Endodermal cell (in vitro differentiated cells): ENCODE measurements at places on chromosomes 7 and 10. TPM values are rescaled to one million over a fixed set of nuclear protein-coding genes. Genes with fewer than 3 reads are reported as not detected.

DNA sequence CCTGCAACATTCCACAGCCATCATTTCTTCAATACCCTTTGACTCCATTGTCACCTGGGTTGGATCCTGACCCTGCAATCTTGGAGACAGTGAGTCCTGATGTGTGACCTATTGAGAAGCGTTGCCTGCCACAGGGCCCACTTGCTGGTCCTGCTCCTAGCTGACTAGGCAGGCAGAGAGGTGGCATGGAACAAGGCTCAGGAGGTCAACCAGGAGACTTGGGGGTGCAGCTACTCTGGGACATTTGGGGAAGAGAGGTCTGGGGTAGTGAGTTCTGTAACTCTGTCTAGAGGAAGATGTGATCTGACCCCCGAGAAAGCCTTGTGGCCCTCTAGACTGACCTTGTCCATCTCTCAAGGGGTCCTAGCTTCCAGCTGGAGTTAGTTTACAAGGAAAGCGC lies 1.8 kb downstream of the ZMIZ2 start:
- H3K36me3 ChIP-seq = no peaks in the 10 kb centered on the region
- no peaks in the 10 kb centered on the region for H3K27me3 ChIP-seq
- H3K4me3 ChIP-seq = no peak overlapping the region
- no peaks in the 10 kb centered on the region for H3K4me1 ChIP-seq

DNA sequence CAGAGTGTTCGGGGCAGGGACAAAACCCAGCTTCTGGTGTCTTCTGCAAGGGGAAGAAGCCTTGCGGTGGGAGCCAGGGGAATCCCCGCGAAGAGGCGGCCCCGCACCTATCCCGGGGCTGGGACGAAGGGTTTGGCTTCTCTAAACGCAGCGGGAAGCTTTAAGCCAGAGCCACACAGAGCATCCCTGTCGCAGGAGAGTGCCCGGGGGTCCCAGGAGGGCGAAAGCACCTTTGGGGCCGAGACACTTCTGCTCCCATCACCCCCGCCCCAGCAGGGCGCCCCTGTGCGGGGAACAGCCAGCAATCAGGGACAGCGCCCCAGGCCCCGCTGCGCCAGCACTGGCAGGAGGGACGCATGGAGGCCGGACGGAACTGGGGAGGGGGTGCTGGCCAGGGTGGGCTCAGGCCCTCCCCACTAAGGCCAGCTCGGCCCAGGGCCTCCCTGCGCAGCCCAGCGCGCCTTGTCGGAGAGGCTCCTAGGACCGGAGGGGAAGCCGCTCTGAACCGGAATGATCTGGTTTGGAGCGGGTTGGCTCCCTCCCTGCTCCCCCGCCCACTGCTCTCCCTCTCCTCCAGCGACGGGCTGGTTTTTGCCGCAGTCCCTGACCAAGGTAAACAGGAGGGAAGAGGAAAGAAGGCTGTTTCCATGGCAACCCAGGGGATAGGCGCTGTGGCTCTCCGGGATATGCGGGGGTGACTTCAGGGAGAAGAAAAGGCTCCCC lies 63.9 kb downstream of the TMEM209 start:
- H3K4me3 ChIP-seq = no peak overlapping the region
- peaks cover 3% of the 10 kb centered on the region for H3K4me1 ChIP-seq
- no peaks in the 10 kb centered on the region for H3K27me3 ChIP-seq
- peaks cover 10% of the 10 kb centered on the region for H3K36me3 ChIP-seq

Gene ECHS1
- total RNA-seq = 98.2 to 102 TPM (median 99.2 TPM) in 3 replicates

DNA sequence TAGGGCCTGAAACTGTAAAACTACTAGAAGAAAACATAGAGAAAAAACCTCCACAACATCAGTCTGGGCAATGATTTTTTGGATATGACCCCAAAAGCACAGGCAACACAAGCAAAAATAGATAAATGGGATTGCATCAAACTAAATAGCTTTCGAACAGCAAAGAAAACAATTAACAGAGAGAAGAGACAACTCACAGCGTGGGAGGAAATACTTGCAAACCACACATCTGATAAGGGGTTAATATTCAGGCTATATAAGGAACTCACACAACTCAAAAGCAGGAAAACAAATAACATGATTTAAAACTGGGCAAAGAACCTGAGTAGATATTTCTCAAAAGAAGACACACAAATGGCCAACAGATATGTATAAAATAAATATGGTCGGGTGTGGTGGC lies 7.7 kb upstream of the GSTK1 start:
- no peaks in the 10 kb centered on the region for H3K36me3 ChIP-seq
- H3K27ac ChIP-seq = no peak overlapping the region
- no peak overlapping the region for H3K4me3 ChIP-seq
- H3K4me1 ChIP-seq = no peaks in the 10 kb centered on the region

Gene TAS2R41
- 0.59 TPM in 1 of 2 replicates, not detected in the other for total RNA-seq

DNA sequence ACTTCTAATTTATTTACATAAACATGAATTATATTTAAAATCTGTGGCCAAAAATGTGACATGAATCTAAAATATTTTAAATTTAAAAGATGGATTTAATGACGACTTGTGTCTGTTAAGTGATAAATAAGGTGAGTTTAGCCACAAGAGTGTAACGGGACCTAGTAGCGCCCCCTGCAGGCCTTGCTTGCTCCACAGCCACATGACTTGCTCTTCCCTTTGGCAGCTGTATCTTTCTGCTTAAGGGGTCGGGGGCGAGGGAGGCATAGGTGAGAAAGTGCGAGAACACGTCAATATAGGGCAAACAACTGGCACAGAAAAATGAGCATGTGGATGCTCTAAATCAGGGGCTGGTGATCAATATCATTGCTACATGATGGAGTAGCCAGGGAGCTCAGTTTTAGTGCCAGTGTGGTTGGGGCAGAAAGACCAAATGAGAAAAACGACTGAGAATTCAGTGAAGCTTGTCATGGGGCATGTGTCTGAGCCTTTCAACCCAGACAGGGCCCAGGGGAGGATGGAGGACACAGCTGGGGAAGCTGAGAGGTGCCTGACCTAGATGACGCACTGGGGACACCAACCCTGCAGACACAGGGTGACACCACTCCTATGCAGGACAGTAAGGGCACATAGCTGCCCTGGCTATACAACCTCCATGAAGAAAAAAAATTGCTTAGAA lies 49.8 kb downstream of the PAXIP1 start:
- H3K36me3 ChIP-seq = peaks cover 82% of the 10 kb centered on the region
- no peak overlapping the region for H3K27ac ChIP-seq
- H3K27me3 ChIP-seq = no peaks in the 10 kb centered on the region
- no peak overlapping the region for H3K4me3 ChIP-seq
